ENCODE measurements at places on chromosomes 6 and 20. TPM values are rescaled to one million over a fixed set of nuclear protein-coding genes. Genes with fewer than 3 reads are reported as not detected.

The KCNG1 gene
- 3.0 TPM for total RNA-seq

The THBS2 gene
- total RNA-seq, result 519 TPM

The ADGRB3 gene
- total RNA-seq, result 1.4 TPM

The PTK6 gene
- not detected for total RNA-seq

The R3HDML gene
- total RNA-seq, result not detected

The BIRC7 gene
- 0.25 TPM for total RNA-seq

The HLA-A gene
- 391 TPM for total RNA-seq

The DTNBP1 gene
- 5.8 TPM for total RNA-seq

The PLCB4 gene
- 0.25 TPM for total RNA-seq

The OR2B6 gene
- not detected for total RNA-seq

The TFAP2A gene
- not detected for total RNA-seq

The RFX6 gene
- not detected for total RNA-seq

The CST7 gene
- total RNA-seq, result not detected

The ADIG gene
- total RNA-seq, result not detected

The SYNDIG1 gene
- 1.6 TPM for total RNA-seq

The GJA10 gene
- total RNA-seq, result not detected

The PNLDC1 gene
- total RNA-seq, result not detected

The PRKN gene
- total RNA-seq, result 2.0 TPM

The PAK5 gene
- not detected for total RNA-seq

The RAET1L gene
- total RNA-seq, result not detected

The KIFC1 gene
- not detected for total RNA-seq
